ENCODE measurements at places on chromosomes 1 and 21.
A peak's percentile ranks its signal among the peaks of the same experiment; 100 is the strongest.

GRCh38 chr1:44348061-44348485 is 7.0 kb downstream of the ERI3 start:
- DNase-seq, result no peak

DNA sequence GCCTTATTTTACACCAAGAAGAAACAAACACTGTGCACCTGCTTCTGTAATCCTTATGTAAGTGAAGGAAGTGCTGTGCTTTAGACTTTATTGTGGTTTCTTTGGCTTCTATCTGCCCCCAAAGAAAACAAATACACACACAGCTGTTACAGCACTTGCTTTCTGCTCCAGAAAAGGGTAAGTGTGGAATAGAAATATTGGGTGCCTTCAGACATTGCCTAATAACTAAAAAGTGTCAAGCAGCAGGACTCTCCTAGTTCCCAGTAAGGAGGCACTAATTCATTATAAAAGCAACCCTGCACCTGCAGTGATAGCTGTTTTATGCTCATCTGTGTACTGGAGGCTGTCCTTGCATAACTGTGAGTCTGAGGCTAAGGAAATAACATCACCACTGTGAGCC is 23.4 kb upstream of the PRRX1 start:
- no peak for DNase-seq

GRCh38 chr1:96641282-96641681 is 80.3 kb upstream of the PTBP2 start:
- no peak for DNase-seq

- peak; percentile 78 for DNase-seq
These were observed 670 bp downstream of the CLSTN1 start for GRCh38 chr1:9822897-9823692.

DNA sequence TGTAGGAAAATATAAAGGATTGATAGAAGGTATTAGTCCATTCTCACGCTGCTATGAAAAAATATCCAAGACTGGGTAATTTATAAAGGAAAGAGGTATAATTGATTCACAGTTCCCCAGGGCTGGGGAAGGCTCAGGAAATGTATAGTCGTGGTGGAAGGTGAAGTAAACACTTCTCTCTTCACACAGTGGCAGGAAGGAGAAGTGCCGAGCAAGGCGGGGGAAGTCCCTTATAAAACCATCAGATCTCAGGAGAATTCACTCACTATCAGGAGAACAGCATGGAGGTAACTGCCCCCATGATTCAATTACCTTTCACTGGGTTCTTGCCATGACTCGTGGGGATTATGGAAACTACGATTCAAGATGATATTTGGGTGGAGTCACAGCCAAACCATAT is 1806.0 kb downstream of the MRPL39 start:
- no peak for DNase-seq

DNA sequence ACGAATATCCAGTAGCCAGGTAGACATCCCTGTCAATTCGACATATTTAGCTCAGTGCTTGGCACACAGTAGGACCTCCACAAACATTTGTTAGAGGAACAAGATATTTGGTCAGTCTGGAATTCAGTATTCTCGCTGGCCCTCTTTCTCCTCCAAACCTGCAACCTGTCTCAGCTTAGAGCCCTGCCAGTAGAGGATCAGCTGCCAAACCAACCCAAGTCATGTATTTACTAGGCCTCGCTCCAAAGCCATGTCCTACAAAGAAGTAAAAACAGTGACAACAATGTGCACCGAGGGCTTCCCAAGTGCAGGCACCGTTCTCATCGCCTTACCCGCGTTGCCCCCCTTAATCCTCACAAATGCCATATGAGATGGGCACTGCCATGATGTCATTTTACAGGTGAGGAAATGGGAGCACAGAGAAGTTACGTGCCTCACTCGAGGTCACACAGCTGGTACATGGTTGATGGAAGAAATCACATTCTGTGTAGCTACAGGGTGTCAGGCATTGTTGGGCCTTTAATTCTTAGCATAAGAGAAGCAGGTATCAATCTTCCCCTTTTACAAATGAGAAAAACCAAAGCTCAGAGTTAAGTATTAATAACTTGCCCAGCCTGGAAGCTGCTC is 26.0 kb upstream of the CDCA8 start:
- no peak for DNase-seq

GRCh38 chr1:67942274-67942673 is 108.2 kb downstream of the DIRAS3 start:
- DNase-seq, result no peak

DNA sequence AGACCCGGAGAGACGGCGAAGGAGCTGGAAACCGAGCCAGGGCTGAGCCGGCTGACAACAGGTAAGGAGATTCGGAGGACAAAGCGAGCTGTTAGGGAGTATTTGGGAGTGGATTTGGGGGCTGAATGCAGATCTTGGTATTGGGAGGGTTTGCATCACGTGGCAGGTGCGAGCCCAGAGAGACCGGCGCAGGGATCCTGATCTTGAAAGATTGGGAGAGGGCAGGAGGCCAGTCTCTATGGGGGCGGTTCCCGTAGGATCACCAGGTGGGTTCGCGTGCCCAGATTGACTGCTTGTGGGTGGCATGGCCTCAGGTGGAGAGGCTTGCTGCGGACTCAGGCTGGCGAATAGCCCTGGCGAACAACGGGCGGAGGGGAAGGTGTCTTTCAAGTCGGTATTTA is 204 bp downstream of the CIART start:
- no peak for DNase-seq

GRCh38 chr21:28371713-28372112 is 621.0 kb downstream of the LTN1 start:
- no peak for DNase-seq

DNA sequence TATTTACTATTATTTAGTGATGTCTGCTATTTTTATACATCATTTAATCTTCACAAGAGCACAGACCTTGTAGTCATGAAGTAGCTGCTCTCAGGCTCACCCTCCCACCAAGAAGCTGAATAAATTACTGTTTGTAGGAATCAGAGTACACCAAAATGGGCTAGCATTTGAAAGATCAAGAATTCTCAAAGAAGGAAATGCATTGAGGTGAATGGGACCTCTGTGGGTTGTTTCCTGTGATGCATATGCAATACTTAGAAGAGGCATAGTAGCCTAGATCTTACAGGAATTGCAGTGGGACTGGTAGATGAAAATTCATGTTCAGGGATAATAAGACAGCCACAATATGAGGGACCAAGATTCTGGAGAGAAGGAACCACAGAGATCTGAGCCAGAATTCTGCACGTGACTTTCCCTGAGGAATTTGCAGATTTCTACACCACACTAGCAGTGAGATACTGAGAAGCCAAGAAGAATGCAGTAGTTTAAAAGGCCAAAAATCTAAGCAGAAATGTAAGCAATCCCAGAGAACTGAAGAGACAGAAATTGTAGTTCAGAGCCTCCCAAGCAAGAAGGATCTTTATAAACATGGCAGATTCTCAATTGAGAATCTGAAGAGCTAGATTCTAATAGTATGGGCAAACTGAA is 307.0 kb downstream of the ST6GALNAC3 start:
- DNase-seq, result no peak

GRCh38 chr21:34801519-34802132 is 132.8 kb downstream of the CLIC6 start:
- no peak for DNase-seq

GRCh38 chr1:172845865-172846264 is 187.0 kb downstream of the FASLG start:
- no peak for DNase-seq

DNA sequence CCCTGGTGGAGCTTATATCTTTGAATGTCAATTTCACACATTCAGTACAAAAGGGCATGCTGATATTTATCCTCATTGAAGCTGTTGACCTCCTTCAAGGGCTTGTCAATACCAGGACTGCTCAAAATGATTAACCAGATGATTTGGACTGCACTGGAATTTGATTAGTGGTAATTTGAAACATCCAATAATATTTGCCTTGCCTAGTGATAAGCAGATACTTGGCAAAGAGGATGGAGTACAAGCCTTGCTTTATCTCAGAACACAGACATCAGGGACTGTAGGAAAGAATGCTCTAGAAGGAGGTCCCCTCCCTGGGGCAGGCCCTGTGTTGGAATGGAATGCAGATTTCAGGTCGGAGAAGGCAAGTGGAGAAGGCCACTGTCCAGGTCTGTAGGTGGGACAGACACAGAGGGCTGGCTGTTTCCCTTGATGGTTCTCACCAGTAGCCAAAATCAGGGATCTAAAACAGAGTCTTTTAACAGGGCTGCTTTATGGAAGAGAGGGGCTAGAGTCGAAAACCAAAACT is 64.8 kb upstream of the ZNF648 start:
- DNase-seq, result no peak

DNA sequence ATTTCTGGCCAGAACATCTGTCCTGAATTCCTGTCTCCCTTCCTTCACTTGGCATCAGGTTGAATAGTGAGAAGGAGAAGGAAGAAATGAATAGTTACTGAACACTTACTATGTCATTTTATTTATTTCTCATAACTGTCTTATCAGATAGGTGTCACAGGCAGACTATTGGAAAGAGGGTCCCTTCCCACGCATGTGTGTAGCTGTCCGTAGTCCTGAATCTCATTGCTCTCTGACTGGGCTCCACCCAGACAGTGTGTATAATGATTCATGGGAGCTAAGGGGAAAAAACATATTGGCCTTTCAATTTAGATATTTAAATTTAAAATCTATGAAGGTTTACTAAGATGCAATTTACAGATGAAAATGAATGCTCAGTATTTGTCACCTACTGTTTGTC is 86.1 kb downstream of the OMA1 start:
- DNase-seq, result no peak

DNA sequence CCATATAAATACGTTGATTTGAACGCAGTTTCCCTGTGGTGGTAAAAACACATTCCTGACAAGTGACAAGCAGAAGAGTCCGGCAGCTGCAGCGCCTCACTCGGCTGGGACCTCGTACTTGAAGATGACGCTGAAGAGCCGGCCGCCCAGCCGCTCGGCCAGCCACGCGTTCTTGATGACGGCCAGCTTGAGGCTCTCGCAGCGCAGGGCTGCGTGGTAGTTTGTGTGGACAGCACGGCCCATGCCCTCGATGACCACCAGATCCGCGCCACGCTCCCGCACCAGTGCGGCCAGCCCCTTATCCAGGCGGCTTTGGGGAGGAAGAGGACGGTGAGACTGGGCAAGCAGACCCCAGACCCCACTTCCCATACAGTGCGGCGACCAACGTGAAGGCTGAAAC is 17.6 kb downstream of the PANK4 start:
- DNase-seq, result no peak

DNA sequence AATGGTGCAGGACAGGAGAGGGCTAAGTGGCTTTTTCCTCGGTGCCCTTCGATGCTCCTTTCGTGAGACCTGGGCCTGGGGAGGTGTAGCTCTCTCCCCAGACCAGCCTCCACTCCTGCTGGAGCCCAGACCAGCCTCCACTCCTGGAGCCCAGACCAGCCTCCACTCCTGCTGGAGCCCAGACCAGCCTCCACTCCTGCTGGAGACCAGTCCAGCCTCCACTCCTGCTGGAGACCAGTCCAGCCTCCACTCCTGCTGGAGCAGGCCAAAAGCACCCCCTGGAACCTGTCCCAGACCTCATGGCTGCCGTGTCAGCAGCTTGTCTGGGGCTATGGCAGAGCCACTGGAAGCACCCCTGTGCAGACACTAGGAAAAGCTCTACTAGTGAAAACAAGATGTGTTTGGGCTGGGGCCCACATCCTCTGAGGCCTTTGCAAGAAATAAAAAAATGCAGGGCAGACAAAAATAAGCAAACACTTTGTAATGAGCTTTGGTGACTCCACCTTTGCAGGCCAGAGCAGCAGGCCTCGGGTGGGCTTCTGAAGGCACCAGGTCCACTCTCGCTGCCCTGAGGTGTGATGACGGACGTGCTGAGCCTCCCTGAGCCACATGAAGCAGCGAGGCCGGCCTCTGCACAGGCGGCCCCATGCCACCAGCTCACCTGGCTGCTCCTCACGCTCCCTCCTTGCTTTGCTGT is 116.0 kb upstream of the IFFO2 start:
- no peak for DNase-seq

Measured in spinal cord (tissue), 10 donors.